ENCODE measurements at places on chromosomes 6 and 20.

GRCh38 chr6:37643851-37644672 is 53.6 kb downstream of the MDGA1 start:
- no peak for DNase-seq
- no peaks in the 10 kb centered on the region for H3K36me3 ChIP-seq
- H3K4me3 ChIP-seq, result no peak overlapping the region
- H3K27ac ChIP-seq, result no peak overlapping the region

GRCh38 chr20:1983301-1983700 is 10.6 kb downstream of the PDYN start:
- no peaks in the 10 kb centered on the region for H3K36me3 ChIP-seq
- H3K4me1 ChIP-seq, result no peaks in the 10 kb centered on the region
- DNase-seq, result no peak
- H3K27me3 ChIP-seq, result no peaks in the 10 kb centered on the region
- no peak overlapping the region for H3K27ac ChIP-seq
- H3K4me3 ChIP-seq, result no peak overlapping the region

DNA sequence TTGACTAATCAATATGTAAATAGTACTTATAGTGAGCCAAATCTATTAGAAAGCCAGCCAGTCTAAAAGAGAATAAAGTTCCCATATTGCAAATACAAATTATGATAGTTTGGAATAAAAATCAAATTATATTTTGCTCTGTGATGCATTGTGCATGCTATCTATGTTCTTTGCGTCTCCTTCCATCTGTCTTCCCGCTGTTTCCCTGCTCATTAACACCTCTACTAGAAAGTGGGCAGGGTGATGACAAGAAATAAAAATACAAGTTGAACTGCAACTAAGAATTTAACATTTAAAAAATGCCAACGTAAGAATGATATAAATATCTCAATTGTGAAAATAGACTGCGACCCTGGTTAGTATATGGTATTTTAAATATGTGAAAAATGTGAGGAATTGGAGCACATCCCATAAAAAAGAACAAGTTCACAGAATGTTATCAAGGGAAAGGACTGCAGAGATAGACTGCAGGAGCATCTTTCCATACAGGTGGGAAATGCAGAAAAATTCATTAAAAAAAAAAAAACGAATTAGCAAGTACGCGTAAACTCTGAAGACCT is 157.6 kb upstream of the PDE7B start:
- H3K27me3 ChIP-seq, result no peaks in the 10 kb centered on the region

DNA sequence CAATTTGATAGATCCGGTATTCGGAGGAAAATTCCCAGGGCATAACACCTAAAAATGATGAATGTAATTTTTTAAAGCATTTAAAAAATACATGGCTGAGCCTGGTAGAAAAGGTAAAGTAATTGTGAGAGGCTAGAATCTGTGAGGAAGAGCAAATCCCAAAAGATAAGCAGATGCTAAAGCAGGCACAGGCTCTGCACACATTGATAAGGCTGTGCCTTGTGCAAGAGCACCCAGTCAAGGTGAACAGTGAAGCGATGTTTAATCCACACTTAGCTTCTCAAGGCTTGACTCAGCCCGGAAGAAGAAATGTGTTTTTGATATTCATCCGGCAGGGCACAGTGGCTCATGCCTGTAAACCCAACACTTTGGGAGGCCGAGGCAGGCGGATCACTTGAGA is 5.1 kb upstream of the EPB41L2 start:
- no peaks in the 10 kb centered on the region for H3K36me3 ChIP-seq
- no peaks in the 10 kb centered on the region for H3K4me1 ChIP-seq
- no peaks in the 10 kb centered on the region for H3K27me3 ChIP-seq
- no peak overlapping the region for H3K27ac ChIP-seq

- DNase-seq, result no peak
- no peak overlapping the region for H3K4me3 ChIP-seq
- peaks cover 18% of the 10 kb centered on the region for H3K36me3 ChIP-seq
- no peaks in the 10 kb centered on the region for H3K4me1 ChIP-seq
- H3K27ac ChIP-seq, result no peak overlapping the region
- no peaks in the 10 kb centered on the region for H3K27me3 ChIP-seq
These were observed 15.7 kb downstream of the MTG2 start for GRCh38 chr20:62198496-62198895.

All from liver (tissue), 10 donors.